OCI-M1 (cell line): ENCODE measurements at places on chromosomes 12 and 14.

DNA sequence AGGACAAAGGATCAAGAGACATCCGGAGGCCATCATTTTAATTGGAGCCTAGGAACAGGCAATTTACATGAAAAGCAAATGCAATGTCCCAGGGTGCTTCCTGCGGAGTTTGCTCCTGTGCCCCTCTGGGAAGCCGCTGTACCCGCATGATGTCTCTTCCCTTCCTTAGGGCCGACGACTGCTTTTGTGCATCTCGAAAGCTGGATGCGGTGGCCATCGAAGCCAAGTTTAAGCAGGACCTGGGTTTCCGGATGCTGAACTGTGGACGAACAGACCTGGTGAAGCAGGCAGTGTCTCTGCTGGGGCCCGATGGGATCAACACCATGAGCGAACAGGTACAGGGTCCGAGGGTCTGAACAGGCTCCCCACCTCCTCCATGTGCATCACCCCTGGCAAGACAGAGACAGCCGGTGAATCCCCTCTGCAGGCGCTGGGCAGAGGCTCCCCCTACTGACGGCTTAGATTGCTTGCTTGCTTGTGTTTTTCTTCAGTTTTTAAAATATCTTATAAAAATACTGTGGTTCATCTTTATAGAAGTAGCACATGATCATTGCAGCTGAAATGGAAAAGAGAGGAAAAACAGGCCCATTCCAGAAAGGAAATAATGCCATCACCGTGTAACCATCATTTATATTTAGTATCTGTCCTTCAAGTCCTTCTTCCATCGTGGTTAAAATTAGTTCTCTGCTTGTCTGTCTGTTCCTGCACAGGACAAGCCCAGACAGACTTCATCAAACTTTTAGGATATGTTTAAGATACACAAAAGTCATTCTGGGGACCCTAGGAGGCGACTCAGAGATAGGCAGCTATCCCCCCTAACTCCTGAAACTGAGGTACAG lies 75.4 kb upstream of the PWP1 start:
- peak; percentile 45 for DNase-seq

- no peak for DNase-seq
Measured at GRCh38 chr14:83342590-83342989, 1808.9 kb upstream of the SEL1L start.

GRCh38 chr12:130878193-130879185 lies 6.6 kb downstream of the RAN start:
- DNase-seq = peak; percentile 35

GRCh38 chr14:42319996-42320395 lies 713.3 kb downstream of the LRFN5 start:
- peak; percentile 84 for DNase-seq

GRCh38 chr12:39592295-39592694 lies 27.3 kb downstream of the ABCD2 start:
- DNase-seq = no peak

- no peak for DNase-seq
Measured at GRCh38 chr12:5060958-5061357, 17.3 kb downstream of the KCNA5 start.

GRCh38 chr14:34951286-34951685 lies 31.5 kb upstream of the SRP54 start:
- no peak for DNase-seq

- peak; percentile 58 for DNase-seq
Measured at GRCh38 chr12:50615907-50616296, 111.1 kb downstream of the DIP2B start.

GRCh38 chr12:73413974-73414373 lies 1123.7 kb upstream of the ATXN7L3B start:
- DNase-seq = no peak

DNA sequence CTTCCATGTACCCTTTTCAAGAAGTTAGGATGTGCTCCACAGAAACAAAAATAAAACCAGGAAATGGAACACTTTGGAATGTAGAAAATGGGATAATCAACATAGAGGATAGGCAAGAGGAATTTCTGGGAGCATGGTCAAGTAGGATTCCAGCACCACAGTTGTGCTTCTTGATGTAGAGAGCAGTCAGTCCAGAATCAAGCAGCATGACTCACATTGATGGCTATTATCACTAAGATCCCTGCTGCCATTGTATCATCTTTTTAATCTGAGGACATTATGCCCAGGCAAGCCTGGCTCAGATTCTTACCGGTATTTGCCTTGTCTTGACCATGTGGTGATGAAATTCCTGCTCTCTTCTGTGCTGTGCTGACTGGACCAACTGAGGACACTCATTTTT lies 5.7 kb downstream of the ETFRF1 start:
- no peak for DNase-seq

- no peak for DNase-seq
Measured at GRCh38 chr12:112018571-112019237, 5.5 kb downstream of the ERP29 start.

GRCh38 chr12:20701106-20701505 lies 6.0 kb downstream of the SLCO1C1 start:
- DNase-seq = no peak

- no peak for DNase-seq
Measured at GRCh38 chr14:76784266-76784874, 23.1 kb downstream of the VASH1 start.

- no peak for DNase-seq
Measured at GRCh38 chr14:48035836-48036235, 360.4 kb upstream of the MDGA2 start.

DNA sequence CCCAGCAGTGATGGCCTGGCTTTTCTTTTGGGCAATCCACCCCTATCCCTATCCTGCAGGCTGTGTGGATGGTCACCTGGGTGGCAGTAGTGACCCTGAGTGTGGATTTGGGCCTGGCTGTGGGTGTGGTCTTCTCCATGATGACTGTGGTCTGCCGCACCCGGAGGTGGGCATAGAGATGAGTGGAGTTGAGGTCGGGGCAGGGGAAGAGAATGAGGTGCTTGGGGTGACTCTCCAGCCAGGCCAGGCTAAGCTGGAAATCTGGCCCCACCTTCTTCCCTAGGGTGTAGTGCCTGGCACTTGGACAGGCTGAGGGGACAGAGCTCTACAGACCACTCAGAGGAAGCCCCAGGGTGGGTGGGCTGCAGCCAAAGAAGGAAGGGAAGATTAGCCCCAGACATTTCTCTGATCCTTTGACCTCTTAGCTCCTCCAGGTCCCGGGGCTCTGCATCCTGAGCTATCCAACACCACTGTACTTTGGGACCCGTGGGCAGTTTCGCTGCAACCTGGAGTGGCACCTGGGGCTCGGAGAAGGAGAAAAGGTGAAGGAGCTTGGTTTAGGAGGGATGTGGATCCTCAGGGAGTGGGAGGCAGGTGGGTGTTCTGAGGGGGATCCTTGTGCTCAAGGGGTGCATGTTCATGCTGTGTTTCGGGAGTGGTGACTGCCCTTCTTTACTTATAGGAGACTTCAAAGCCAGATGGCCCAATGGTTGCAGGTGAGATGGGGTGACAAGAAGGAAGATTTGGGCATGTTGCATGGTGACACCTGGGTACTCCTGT lies 8.4 kb downstream of the B4GALNT1 start:
- DNase-seq = no peak

DNA sequence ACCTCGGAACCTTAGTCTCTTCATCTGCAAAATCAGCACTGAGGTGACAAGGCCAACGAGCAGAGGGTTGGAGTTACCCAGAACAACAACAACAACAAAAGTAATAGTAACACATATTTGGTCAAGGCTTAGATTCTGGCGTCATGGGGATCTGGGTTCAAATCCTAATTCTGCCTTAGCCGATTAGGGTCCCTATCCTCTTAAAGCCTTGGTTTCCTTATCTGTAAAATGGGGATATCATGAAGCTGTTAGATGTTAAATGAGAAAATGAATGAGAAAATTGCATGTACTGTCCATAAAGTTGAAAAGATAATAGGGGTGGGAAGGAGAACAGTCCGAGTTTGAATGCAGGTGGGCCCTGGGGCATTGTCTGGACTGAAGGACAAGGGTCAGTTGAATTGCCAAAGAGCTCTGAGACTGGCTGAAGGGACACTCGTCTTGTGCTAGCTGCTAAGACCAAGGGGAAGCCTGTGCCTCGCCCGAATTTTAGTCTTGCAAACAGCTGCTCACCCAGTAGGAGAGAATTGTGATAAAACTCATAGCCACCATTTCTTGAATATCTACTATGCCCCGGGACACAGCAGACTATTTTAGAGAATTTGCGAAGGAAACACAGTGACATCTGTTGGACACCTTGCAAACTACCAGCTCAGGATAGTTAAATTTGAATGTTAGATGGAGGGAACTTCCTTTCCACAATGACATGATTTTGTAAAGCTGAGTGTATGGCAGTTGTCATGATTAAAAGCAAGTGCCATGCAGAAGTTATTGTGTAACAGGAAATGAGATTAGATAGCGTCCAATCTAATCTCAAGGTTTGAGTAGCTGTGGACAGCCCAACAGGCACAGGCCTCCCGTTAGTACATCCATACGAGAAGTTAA lies 6.8 kb upstream of the HNF1A start:
- peak; percentile 92 for DNase-seq

DNA sequence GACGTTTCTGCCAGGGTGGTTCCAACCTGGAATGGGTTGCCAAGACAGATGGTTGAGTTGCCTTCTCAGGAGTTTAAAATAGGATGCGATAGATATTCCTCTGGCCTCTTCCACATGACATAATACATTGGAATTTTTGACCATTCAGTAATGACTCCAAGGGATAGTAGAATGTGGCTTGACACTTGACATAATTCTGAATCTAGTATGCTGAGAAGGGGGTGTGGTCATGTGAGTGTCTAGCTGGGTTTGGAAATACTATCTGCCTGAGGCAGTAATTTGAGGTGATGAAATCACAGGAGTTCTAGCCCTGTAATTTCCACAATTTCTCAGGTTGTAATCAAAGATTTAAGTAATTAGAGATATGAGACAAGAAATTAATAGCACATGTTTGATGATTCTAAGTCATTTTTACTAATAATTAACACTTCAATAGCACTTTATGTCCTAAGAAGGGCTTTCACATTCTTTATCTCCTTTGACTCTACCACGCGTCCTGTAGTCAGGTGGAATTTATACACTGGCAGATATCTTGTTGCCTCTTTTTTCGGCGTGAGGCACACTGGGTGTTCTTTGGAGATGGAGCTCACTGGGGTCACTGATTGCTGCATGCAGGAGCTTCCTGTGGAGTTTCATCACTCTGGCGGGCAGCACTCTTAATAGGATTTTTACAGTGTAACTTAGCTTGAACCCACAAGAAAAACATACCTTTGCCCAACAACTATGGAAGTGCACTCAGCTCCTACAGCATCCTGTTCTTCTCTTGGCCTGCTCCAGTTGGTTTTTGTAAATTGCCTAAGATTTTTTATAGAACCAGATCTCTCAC lies 3.2 kb upstream of the AMIGO2 start:
- DNase-seq = peak; percentile 67

- DNase-seq = no peak
Measured at GRCh38 chr12:3746758-3747157, 6.2 kb downstream of the CRACR2A start.

GRCh38 chr12:66345956-66346355 lies 43.7 kb downstream of the HELB start:
- DNase-seq = peak; percentile 39

DNA sequence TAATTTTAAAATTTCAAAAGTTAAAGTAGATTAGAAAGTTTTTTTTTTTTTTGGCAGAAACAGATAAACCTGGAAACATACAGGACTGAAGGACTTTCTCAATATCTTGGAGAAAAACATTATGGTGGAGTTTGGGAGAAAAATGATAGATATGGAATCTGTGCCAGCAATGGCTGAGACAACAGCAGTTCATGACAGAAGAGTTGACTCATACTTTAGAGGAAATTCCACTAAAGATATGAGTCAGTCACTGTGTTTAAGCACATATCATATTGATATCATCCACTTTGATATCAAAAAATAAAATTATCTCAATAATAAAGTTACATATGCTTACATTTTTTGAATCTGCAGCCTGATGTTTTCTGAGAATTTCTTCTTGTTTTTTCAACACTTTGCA lies 193.9 kb upstream of the OR4E1 start:
- no peak for DNase-seq

GRCh38 chr14:68340262-68340661 lies 452.6 kb downstream of the ZFP36L1 start:
- DNase-seq = no peak

GRCh38 chr14:100155049-100155621 lies 4.3 kb downstream of the DEGS2 start:
- DNase-seq = peak; percentile 70

- peak; percentile 96 for DNase-seq
Measured at GRCh38 chr12:124551268-124552144, 15.9 kb downstream of the NCOR2 start.

DNA sequence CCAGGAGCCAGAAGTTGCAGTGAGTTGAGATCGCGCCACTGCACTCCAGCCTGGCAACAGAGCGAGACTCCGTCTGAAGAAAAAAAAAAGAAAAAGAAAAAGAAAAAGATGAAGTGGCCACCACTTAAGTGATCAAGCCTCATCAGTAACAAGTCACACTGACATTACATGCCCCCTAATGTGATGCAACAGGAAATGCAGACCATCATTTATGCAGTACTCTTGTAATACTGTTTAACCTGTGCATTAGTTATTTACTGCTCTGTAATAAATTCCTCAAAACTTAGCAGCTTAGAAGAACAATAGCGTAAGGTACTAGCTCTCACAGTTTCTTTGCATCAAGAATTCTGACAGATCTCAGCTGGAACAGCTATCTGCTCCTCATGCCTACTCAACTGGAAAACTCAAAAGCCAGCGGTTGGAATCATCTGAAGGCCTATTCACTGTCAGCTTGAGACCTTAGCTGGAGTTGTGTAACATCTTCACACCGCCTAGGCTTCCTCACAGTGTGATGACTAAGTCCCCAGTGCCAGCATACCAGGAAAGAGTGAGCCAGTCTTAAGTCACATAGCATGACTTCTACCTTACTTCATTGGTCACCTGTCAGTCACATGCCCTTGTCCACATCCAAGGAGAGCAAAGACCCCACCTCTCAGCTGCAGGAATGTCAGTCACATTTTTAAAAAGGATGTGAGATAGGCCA lies 31.5 kb downstream of the EPS8 start:
- peak; percentile 53 for DNase-seq

DNA sequence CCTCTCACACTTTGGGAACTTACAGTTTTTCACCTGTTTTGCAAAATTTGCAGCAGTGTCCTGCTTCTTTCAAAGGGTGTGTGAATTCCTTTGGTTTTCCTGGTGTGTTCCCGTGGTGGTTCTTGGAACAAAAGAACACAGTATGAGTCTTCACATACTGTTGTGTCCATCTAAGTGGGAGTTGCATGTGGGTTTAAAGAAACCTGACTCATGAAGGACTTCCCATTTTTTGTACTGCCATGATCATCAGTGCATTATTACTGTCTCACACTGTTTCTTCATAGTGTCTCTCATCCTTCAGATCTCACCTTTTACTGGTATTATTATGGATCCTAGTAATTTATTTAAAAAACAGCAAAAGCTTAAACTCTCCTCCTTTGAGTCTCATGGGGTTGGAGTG lies 3.8 kb upstream of the GZMH start:
- DNase-seq = peak; percentile 1

GRCh38 chr12:113214895-113215400 lies 6.3 kb upstream of the TPCN1 start:
- peak; percentile 92 for DNase-seq

GRCh38 chr14:69068744-69069421 lies 84.0 kb downstream of the DCAF5 start:
- peak; percentile 46 for DNase-seq

- DNase-seq = no peak
Measured at GRCh38 chr14:79599239-79599638, 612.1 kb downstream of the DIO2 start.

- DNase-seq = no peak
Measured at GRCh38 chr12:111607239-111607638, 8.1 kb upstream of the ATXN2 start.

- no peak for DNase-seq
Measured at GRCh38 chr12:62697893-62698292, 231.3 kb downstream of the MON2 start.
